HL-60 (cell line): ENCODE measurements at places on chromosomes 4 and X.

- DNase-seq = peak; percentile 67
Observed at GRCh38 chrX:48891402-48892288, 5.9 kb downstream of the TIMM17B start.

- no peak for DNase-seq
Observed at GRCh38 chr4:57424232-57424897, 314.2 kb upstream of the IGFBP7 start.

DNA sequence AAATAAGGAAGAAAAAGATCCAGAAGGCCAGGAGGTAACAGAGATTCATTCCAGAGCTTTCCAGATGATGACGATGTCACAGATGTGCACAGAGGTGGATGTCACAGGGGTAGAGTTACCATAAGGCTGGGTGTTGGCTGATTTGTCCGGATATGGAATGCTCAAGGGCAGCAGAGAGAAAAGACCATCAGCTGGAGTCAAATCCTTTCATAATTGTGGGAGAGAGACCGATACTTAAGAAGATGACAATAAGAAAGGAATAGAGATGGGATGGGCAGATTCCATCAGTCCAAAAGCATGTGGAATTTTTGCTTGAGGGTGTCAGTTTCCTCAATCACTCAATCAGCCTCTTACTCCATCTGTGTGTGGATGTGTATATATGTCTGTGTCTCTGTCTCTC lies 150.4 kb downstream of the CENPC start:
- no peak for DNase-seq

DNA sequence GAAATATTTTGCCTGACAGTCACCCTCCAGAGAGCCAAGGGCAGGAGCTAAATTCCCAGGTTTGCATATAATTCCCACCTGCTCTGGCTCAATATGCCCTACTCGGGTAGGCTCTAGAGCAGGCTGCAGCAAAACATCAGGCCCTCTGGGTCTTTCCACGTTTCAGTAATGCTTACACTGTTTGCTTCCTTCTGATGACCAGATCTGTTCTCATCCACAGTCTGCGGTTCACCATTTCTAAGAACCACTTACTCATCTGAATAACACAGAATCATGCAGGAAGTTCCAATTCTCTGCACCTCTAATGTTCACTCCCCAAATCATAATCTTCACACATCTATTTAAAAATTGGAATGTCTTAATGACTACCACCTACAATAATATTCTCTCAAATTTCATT lies 141.4 kb downstream of the PPP3CA start:
- peak; percentile 30 for DNase-seq

GRCh38 chrX:19332983-19333382 lies 10.7 kb upstream of the PDHA1 start:
- DNase-seq = no peak

DNA sequence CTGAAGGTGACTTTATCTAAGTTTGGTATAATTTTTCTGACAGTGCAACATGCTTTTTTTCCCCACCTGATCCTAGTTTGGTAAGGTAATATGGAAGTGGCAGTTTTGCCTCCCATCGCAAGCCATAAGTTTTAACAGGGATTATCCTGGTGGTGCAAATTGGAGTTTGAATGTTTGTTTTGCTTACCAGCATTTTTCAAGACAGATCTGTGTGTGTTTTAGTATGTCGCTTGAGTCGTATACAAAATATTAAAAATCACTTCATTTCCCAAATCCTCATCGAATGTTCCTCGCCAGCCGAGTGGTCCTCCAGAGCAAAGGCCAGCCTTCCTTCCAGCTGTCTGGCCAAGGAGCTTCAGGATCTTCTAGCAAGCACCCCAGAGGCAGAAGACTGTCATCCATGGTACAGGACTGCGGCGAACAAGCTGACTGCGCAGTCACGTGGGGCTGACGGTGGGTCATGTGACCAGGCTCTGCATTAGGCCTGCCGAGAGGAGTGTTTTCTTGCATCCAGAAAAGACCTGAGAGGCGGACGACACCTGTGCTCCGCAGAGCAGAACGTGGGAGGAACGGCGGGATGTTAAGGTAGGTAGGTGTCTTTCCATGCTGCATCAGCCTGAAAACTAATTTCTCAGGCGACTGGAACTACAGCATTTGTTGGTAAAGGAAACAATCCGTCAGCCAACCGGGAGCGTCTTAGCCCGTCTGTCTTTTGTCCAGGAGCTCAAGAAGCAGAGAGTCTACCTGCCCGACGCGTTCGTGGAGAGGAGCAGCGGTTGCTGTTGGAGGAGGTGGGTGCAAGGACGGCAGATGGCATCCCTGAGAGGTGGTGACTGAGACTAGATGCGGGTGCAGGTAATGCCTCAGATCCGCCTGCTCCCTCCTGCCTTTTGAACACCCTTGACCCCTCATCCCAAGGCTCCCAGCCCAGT lies at the start of gene GPRASP3:
GPRASP3 (plus strand) TSS at position 507 of the 932 bp plus-strand sequence. CDS start 28,253 bp downstream, outside the sequence.
- DNase-seq = peak; percentile 2

DNA sequence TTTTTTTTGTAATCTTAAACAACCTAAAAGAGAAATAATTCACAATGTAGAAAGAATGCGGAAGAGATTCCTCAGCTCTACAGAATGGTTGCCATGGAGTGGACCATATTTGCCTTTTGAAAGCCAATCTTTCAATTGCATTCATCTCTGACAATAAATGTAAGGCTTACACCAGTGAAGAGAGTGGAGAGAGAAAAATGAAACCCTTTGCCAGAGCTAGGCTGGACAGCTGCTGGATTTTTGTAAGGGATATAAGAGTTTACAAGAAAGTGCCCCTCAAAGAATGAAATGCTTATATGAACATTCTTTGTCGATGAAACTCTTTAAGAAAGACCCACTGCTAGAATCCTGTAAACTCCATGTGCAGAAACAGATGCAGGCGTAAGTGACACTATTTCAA lies 66.0 kb upstream of the FAT1 start:
- DNase-seq = no peak

DNA sequence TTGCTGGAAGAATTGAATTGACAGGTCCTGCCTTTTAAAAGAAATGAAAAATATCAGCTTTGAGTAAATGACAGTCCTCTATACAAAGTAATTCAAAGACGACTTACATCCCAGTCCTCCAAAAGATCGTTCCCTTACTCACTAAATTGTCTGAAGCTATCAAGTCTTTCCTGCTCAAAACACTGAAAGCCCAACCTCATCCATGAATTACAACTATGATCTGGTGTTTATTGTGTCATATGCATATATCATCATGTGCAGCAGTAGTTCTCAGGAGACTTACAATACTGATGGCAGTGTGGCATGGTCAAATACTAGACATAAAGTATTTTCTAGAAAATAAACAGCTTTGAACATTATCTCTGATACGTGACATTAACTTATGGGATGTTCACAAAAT lies 97.8 kb downstream of the PDGFC start:
- no peak for DNase-seq

GRCh38 chr4:100811046-100811445 lies 293.2 kb upstream of the EMCN start:
- no peak for DNase-seq

DNA sequence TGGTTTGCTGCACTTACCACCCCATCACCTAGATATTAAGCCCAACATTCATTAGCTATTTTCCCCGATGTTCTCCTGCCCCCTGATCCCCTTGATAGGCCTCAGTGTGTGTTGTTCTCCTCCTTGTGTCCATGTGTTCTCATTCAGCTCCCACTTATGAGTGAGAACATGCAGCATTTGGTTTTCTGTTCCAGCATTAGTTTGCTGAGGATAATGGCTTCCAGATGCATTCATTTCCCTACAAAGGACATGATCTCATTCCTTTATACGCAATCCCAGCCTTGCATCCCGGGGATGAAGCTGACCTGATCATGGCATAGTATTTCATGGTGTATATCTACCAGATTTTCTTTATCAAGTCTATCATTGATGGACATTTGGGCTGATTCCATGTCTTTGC lies 99.0 kb upstream of the DCAF12L2 start:
- no peak for DNase-seq

DNA sequence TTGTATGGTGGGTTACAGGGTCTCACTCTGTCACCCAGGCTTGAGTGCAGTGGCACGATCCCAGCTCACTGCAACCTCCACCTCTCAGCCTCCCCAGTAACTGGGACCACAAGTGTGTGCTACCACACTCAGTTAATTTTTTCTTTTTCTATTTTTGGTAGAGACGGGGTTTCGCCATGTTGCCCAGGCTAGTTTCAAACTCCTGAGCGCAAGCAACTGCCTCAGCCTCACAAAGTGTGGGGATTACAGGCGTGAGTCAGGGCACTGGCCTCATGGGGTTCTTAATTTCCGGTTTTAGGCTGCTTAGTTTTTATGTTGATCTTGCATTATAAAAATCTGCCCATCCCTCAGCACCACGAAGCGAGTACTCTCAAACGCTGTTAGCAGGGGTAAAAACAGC lies 6.7 kb downstream of the BCAP31 start:
- DNase-seq = no peak

DNA sequence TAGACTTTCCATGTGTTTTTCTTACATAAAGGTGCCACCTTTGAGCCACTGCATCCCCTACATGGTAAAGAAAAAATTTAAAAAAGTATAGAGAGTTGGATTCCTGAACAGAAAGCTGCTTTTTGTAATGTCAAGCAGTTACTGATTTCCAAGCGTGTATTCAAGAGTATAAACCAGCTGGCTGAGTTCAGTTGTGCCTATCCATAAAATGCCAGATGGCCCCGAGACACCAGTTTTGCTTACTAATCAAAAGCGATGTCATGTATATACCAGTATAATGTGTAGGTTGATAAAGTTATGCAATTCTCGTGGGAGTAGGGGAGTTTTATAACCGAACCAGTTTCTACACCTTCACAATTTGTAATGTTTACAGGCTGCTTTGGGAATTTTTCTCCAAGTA lies 26.2 kb upstream of the PNPLA4 start:
- no peak for DNase-seq

DNA sequence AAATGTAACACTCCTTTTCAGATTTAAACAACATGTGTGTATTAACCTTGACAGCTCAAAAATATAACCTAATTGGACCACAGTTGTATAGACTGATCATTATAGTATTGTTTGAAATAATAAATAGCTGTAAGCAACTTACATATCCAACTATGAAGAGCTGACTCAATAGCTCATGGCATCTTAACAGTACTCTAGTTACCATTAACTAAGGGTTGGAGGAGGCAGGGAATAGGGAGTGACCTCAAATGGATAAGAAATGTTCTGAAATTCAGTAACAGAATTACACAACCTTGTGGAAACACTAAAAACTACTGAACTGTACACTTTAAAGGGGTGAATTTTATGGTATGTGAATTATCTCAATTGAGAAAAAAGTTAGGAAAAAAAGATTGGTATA lies 136.5 kb upstream of the CPEB2 start:
- no peak for DNase-seq
